Left renal cortex interstitium (tissue), 4 donors: ENCODE measurements at places on chromosomes 7 and 10. TPM values are rescaled to one million over a fixed set of nuclear protein-coding genes. Genes with fewer than 3 reads are reported as not detected.

ADIRF gene
- 20.8 TPM for polyA plus RNA-seq

DNA sequence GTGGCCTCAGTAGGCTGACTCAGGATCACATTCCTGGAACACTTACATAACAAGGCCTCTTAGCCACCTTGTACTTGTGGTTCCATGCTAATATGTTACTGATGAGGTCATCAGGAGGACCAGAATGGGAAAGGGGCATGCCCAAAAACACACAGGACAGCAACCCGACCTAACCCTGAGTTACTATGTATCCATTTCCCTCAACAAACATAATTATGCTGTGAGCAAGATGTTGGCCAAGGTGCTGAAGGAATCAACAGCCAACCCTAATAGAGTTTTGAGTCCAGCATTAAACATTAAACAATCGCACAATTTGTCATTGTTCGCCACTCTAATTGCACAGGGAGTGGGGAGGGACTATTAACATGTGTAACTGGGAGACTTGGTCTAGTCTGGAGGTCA lies 129.4 kb downstream of the PLPP4 start:
- DNase-seq, result no peak

IQUB gene
- 7.2 TPM for polyA plus RNA-seq

- DNase-seq, result no peak
Measured at GRCh38 chr7:51882412-51882811, 565.8 kb upstream of the COBL start.

- no peak for DNase-seq
Measured at GRCh38 chr7:16563281-16564022, 36.8 kb downstream of the LRRC72 start.

HKDC1 gene
- 15.4 TPM for polyA plus RNA-seq

DNA sequence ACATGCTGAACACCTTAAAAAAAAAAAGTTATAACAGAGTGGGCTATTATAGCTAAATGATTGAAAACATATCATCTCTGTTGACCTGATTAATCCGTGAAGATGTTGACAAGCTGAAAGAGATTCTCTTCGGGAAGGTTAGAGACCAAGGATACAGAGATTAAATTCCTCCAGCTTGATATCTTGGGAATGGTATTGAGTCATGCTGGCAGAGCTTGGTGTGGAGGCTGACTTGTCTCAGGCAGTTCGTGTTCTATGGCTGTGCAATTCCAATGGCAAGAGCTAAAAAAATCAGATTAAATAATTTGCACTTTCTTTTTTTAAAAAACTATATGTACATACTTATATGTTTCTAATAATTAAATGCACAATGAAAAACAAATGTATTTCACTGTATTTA lies 24.9 kb upstream of the CACNA2D1 start:
- DNase-seq, result no peak

DNA sequence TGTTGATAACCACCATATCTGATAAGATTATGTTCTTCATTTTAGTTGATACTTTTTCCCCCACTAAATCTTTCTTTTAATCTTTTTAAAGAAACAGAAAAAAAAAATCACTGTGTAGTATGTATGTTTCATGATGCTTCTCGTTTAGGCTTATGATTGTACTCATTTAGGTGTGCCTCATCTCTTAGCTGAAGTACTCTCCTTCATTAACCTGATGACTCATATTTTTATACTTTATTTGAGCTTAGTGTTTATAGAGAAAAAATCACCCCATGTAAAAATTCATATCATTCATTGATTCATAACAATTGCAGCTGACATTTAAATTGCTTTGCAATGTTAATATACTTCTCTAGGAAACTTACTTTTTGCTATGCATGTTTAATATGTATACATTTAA lies 158.9 kb downstream of the MLLT10 start:
- no peak for DNase-seq

DNA sequence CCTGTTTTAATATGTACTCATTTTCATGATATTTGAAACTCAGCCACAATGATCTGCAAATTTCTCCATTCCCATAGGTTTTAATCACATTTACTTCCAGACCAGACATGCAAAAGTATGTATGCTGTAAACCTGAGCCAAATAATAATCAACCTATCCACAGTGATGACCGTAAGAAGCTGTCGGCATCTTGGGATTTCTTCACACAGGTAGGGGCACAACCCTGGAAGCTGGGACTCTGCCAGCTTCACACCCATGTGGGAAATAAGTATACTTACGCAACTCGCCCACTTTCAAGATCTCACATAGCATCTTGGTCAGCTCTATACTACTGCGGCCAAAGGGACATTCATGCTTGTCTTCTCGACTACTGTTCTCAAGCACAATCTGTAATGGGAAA lies 352.3 kb downstream of the ELMO1 start:
- no peak for DNase-seq

- no peak for DNase-seq
Measured at GRCh38 chr7:127893547-127893946, 137.7 kb downstream of the LRRC4 start.

DNA sequence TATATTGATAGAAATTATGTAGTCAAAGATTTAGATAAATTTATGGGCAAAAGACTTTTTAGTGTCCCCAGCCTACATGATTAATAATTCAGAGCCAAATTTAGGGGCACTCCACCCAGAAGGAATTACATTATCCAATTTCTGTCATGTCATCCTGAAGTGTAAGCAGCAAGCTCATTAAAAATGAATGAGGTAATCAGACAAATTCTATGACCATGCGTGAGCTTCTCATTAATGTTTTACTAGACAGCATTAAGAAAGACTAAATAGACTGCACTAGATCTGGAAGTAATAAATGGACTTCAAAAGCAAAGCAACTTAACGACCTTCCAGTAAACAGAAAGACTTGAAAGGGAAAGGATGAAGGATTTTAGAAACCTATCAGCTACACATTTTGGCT lies 22.7 kb upstream of the TRUB1 start:
- DNase-seq, result no peak

LLCFC1 gene
- polyA plus RNA-seq, result 1.2 TPM

- no peak for DNase-seq
Measured at GRCh38 chr10:88232983-88233543, 350.1 kb downstream of the RNLS start.

PHYHIPL gene
- polyA plus RNA-seq, result 11.9 TPM

DNA sequence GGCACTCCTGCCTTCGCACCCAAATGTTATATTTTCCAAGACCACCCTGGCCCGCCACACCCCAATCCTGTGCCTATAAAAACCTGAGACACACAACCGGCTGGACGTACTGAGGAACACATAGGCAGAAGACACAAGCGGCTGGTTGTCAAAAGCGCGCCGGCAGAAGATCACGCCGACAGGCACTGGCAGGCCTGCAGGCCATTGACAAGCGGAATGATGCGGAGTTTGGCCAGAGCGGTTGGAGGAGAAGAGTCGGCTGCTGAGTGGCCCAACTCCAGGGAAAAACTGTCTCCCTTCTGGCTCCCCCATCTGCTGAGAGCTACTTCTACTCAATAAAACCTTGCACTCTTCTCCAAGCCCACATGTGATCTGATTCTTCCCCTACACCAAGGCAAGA lies 39.7 kb upstream of the SAMD8 start:
- no peak for DNase-seq

GIMAP4 gene
- polyA plus RNA-seq, result 20.0 TPM

DNA sequence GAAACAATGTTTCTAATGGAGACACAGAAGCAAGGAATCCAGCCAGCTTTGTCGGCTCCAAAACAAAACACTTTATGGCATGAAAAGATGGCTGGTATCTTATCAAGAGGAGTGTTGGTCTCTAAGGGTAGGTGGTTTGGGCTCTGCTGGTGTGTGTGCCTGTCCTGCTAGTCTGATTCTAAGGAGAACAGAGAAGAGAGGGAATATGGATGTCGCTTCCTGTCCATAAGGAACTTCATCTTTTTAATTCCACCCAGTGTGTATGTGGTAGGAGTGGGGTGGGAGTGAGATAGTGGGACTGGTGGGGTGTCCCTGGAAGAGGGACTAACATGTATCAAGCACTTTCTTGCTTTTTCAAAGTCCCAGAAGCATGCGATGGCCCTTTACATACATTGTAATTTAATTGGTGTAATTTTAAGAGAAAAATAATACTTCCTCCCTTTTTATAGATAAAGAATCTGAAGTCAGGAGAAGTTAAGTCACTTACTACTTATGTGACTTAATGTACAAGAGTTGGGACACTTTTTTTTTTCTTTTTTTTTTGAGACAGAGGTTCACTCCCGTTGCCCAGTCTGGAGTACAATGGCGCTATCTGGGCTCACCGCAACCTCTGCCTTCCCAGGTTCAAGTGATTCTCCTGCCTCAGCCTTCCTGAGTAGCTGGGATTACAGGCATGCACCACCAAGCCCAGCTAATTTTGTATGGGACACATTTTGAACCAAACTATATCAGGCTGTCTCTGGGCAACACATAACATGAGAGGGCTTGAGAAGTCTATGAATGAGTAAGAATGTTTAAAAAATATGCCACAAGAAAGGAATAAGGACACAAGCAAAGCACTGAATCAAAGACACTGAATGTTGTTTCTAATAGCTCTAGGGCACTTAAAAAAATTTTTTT lies 18.8 kb downstream of the NT5C3A start:
- DNase-seq, result no peak

DNA sequence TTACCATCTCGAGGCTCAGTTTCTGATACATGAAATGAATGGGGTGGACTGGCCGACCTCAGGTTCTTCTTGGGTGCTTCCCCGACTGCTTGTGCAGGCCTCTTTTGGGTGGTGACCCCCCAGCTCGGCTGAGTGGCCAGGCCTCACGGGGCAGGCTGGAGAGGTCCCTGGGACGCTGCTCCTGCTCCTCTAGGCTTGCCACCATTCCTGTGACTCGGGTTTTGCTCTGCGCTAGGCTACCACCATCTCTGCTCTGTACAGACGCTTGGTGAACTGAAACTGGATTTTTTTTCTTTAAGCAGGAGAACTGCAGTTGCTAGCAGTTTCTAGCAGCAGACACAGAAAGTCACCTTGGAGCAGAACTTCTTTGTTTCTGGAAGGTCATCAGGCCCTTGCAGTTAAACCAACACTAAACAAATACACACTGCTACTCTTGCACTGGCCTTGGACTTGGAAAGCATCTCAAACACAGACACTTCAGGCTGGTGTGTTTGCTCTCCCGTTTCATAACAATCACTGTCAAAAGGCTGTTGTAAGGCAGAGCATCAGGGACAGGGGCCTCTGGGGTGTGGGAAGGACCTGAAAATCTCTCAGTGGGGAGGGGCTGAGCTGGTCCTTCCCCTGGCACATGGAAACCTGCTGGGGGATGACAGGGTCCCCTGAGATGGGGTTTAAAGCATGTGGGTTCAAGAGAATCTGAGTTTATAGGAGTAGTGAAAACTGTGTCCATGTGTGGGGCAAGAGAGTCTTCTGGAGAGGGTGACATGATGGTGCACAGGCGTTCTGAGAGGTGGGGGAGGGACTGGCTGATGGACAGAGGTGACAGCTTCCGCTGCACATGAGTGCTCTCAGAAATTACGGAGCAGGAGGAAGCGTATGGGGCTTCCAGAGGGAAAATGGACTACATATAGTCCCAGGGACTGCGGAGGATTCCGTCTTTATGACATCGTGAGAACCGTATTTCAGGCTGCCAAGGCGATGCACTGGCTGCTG lies 35.0 kb upstream of the GIMAP8 start:
- DNase-seq, result no peak

GRCh38 chr7:26208040-26208439 lies 6.5 kb downstream of the CBX3 start:
- no peak for DNase-seq

DNA sequence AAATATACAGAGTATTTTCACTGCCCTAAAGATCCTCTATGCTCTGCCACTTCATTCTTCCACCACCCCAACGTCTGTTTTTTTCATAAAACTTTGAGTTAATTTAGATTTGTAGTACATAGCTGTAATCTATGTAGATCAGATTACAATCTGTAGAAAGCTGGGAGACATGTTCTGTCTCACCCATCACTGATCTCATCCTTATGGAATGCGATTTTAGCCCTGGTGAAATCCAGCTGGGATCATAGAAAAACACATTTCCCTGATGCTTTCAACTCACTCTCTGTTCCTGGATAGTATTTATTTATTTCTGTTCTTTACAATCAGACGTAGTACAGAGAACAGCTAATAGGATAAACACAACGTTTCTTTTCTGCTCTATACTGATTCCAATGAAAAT lies 521.0 kb downstream of the KIF20B start:
- no peak for DNase-seq

- no peak for DNase-seq
Measured at GRCh38 chr7:112723416-112723815, 66.8 kb downstream of the TMEM168 start.

- DNase-seq, result no peak
Measured at GRCh38 chr10:3902809-3903410, 117.9 kb upstream of the KLF6 start.

DNA sequence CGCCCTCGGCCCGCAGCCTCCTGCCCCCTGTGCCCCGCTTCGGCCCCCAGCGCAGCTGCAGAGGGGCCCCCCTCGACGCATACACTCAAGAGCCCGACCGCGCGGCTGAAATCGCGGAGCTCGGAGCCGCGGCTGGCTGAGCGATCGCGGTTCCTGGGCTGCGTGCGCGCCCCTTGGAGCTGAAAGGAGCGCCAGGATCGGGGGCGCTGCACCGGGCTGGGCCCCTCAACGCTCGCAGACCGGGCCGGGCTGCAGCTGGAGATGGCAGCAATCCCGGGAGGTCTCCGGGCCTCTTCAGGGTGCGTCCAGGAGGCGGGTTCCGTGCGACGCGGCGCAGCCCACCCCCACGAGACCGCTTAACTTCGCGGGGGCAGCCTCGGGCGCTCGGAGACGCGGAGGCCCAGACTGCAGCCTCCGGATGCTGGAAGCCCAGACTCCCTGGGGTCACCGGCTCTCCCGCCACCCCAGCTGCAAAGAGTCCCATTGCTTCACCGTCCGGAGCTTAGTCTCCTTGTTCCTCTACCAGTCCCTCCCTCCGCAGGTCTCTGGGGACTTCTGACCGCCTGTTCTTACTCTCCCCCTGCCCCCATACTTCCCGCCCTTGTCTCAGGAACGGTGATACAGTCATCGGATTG lies 73.0 kb upstream of the LRRC4 start:
- no peak for DNase-seq

DNA sequence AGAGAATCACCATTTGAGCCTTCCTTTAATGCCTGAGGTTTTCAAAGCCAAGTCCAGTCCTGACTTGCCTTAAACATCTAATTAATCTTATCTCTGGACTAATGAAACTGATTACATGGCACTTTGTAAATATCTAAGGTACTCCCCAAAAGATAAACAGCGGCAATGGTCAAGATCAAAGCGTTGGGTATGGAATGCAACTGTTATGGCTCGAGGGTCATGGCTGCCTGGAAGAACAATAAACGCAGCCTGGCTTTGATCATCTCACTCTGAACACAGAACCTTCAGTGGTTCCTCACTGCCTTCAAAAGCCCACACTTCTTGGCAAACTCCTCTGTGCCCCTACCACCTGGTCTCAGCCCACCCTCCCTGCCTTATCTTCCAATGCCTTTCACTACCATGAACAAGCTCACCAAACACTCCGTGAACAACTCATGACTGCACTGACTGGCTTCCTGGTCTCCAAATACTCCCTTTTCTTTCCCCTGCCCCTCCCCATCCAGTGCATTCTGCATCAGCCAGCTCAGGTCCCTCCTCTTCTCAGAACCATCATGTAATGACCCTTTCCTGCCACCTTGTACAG lies 150.2 kb upstream of the NFE2L3 start:
- DNase-seq, result no peak
